ENCODE measurements at places on chromosomes 12 and 14.

DNA sequence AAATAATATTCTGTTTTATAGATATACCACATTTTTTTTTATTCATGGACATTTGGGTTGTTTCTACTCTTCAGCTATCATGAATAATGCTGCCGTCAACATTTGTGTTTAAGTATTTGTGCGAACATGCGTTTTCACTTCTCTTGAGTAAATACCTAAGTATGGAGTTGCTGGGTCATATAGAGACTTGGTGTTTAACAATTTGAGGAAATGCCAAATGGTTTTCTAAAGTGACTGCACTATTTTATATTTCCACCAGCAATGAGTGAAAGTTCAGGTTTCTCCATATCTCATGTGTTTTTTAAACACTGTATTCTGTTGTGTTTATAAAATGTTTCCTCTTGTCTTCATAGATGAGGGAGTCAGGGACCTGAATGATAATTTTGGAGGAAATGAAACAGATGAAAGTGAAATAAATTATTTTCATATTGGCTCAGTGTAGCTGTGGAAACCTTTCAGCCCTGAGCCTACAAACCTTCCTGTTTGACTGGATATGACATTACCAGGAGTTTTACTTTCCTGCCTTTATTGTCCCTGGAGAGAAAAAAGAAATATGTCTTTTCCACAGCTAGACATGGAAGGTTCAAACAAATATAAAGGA lies 26.3 kb downstream of the DAAM1 start:
- no peak overlapping the region for H3K4me3 ChIP-seq
- H3K36me3 ChIP-seq: no peaks in the 10 kb centered on the region
- H3K27ac ChIP-seq: no peak overlapping the region

GRCh38 chr12:124466216-124467128 lies 100.9 kb downstream of the NCOR2 start:
- peak; percentile 88 for DNase-seq
- peaks cover 54% of the 10 kb centered on the region for H3K36me3 ChIP-seq
- H3K4me1 ChIP-seq: peaks cover 42% of the 10 kb centered on the region

DNA sequence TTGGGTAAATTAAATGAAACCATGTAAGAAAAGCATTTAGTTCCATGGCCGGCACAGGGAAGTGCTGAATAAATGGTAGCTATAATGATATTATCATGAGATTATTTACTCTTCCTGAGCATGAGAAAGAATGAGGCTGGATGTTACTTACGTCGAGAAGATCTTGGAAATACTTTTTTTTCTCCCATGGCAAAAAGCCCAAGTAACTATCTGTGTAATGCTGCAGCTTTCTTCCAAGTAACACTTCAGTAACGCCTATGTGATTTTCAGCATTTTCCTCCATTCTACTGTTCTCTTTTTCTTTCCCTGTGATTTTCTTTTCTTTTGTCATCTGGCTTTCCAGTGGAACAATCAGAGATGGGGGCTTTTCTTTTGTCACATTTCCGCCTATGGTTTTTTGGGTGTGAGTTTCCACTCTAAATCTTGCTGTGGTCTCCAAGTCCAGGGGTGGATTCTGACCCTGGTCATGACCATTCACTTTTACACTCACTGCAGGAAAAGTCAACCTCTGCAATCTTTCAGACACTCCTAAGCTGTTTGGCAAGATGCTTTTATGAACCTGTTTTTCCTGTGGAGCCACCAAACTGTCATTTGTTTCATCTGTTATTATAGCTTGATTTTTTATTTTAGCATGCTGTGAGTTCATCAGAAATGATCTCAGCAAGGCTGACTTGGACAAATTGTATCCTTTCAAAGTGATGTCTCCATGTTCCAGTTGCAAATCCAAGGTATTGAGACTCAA lies 25.0 kb upstream of the SYCP3 start:
- no peak for DNase-seq
- no peak overlapping the region for H3K27ac ChIP-seq
- H3K4me3 ChIP-seq: no peak overlapping the region
- H3K27me3 ChIP-seq: no peaks in the 10 kb centered on the region

GRCh38 chr14:21264025-21264801 lies 5.0 kb downstream of the HNRNPC start:
- H3K4me1 ChIP-seq: peaks cover 72% of the 10 kb centered on the region
- peaks cover 91% of the 10 kb centered on the region for H3K36me3 ChIP-seq
- peak overlapping the region; percentile 100 for H3K4me3 ChIP-seq
- no peaks in the 10 kb centered on the region for H3K27me3 ChIP-seq
- peak overlapping the region; percentile 100 for H3K27ac ChIP-seq

DNA sequence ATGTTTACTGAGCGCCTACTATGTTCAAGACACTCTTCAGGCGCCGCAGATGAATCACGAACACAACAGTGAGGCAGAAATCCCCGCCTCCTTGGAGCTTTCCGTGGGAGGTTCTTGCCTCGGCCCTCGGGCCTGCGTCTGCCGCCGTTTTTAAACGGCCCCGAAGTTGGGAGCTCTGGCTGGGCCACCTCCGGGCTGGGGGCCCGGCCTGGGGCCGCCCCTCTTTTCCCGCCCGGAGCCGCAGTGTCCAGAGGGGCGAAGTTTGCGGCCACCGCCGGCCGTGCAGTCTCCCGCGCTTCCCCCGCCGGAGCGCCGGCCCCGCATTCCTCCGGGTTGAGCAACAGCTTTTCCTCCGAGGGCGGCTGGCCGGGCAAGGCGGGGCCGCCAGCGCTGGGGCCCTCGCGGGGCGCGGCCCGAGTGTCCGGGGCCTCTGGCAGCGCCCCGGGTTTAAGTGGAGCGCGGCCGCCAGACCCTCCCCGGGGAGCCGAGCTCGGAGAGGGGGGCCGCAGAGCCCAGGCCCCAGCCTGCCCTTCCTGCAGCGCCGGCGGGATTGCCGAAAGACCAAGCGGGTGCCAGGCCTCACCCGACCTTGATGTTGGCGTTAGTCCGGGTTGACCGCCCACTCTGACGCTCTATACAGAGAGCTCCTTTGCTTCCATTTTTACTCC lies 18.7 kb upstream of the CTDSP2 start:
- H3K4me1 ChIP-seq: peaks cover 8% of the 10 kb centered on the region
- H3K27ac ChIP-seq: peak overlapping the region; percentile 57
- no peaks in the 10 kb centered on the region for H3K36me3 ChIP-seq

DNA sequence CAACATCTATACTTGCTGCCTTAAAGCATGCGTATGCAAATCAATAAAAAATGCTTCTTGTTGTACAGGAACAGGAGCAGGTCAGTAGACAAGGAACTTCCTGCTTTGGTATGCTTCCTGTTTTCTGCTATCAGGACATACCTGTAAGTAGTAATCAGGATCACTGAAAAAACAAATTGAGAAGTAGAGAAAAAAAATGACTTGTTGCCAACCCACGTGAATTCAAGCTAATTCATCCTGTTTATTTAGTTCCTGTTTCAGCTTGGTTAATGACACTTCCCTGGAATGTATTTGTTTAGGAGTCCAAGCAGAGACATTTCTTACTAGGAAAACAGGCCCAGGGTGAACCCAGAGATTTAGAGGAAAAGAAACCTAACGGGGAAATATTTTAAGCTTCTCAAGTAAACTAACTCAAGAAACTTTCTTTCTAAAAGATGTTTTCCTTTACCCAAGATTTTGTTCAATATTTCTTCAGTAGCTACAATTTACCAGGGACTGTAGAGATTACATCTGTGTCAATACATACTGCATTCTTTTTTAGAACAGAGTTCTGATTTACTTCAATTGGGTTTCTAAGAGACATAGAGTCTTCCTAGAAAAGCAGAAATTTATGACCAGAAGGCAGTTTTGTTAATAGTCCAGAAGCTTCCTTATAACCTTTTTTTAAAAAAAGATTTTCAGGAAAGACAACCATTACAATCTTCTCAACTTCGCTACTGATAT lies 124.2 kb downstream of the PAWR start:
- peaks cover 2% of the 10 kb centered on the region for H3K4me1 ChIP-seq
- no peak overlapping the region for H3K4me3 ChIP-seq
- no peaks in the 10 kb centered on the region for H3K27me3 ChIP-seq
- no peak overlapping the region for H3K27ac ChIP-seq

- H3K36me3 ChIP-seq: no peaks in the 10 kb centered on the region
- H3K27ac ChIP-seq: no peak overlapping the region
- no peaks in the 10 kb centered on the region for H3K27me3 ChIP-seq
- H3K4me3 ChIP-seq: no peak overlapping the region
Measured at GRCh38 chr14:77241955-77242354, 29.1 kb downstream of the NGB start.

DNA sequence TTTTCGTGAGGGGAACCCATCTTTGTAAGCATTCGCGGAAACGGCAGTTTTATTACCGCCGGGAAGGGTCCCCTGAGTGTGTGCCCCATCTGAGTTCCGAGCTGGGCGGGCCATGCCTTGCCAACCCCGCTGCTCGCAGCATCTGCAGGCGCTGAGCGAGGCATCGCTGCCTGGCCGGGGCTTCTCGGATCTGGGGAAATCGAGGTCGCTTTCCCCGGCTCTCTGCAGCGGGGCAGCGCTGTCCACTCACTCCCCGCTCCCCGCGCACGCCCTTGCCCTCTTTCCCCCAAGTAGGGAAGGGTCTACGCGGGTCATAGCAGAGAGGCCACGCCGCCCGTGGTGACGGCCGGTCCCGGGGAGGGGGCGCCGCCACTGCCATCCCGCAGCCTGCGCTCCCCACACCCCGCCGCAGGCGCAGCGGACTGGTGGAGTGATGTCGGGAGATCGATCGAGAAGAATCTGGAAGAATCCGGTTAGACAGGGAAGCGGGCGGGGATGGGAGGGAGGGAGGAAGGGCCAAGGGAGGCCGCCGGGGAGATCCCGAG lies 507 bp upstream of the FKBP4 start:
- no peaks in the 10 kb centered on the region for H3K27me3 ChIP-seq
- H3K27ac ChIP-seq: no peak overlapping the region
- H3K4me1 ChIP-seq: peaks cover 22% of the 10 kb centered on the region
- peaks cover 33% of the 10 kb centered on the region for H3K36me3 ChIP-seq
- DNase-seq: no peak
- peak overlapping the region; percentile 75 for H3K4me3 ChIP-seq

GRCh38 chr12:120365675-120366340 lies 3.2 kb downstream of the MSI1 start:
- H3K4me3 ChIP-seq: no peak overlapping the region
- peaks cover 20% of the 10 kb centered on the region for H3K4me1 ChIP-seq
- no peak for DNase-seq
- peaks cover 74% of the 10 kb centered on the region for H3K27me3 ChIP-seq

GRCh38 chr14:72480464-72481243 lies 413.2 kb downstream of the DPF3 start:
- no peak overlapping the region for H3K27ac ChIP-seq
- H3K27me3 ChIP-seq: peaks cover 17% of the 10 kb centered on the region

- H3K4me3 ChIP-seq: peak overlapping the region; percentile 78
- peak overlapping the region; percentile 91 for H3K27ac ChIP-seq
- no peaks in the 10 kb centered on the region for H3K27me3 ChIP-seq
- H3K36me3 ChIP-seq: peaks cover 9% of the 10 kb centered on the region
Measured at GRCh38 chr14:39268393-39268792, 34.7 kb downstream of the MIA2 start.

- peak within 1 kb of the TSS; percentile 98 for H3K27ac ChIP-seq
- peak within 1 kb of the TSS; percentile 87 for H3K4me3 ChIP-seq
- H3K4me1 ChIP-seq: peaks cover 74% of the 10 kb centered on the region
- H3K27me3 ChIP-seq: no peaks in the 10 kb centered on the region
Measured at GRCh38 chr14:95516554-95517181, at the start of gene SYNE3. Gene SYNE3 (minus strand): TSS chr14:95516650. CDS start chr14:95475821, 40,829 bp downstream.

GRCh38 chr12:84198294-84198946 lies 714.2 kb downstream of the SLC6A15 start:
- H3K4me1 ChIP-seq: no peaks in the 10 kb centered on the region
- no peak for DNase-seq
- no peak overlapping the region for H3K4me3 ChIP-seq
- no peaks in the 10 kb centered on the region for H3K36me3 ChIP-seq
- no peak overlapping the region for H3K27ac ChIP-seq

- no peaks in the 10 kb centered on the region for H3K4me1 ChIP-seq
- H3K27me3 ChIP-seq: no peaks in the 10 kb centered on the region
- H3K4me3 ChIP-seq: no peak overlapping the region
- no peak overlapping the region for H3K27ac ChIP-seq
- no peak for DNase-seq
Measured at GRCh38 chr14:90553298-90553920, 156.6 kb downstream of the CALM1 start.

DNA sequence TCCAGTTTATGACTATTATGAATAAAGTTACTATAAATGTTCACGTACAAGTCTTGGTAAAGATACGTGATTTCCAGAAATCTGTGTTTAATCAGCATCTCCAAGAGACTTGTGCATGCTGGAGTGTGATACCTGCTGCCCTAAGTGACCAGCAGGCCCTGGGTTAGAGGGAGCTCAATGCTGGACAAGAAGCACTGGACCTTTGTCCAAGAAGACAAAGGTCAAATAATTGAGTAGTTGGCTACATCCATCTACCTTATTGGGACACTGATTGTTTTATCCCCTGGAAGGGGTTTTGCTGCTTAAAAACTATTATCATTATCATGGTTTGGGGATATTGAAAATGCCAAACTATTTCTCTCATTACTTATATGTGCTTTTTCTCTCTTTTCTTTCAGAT lies 37.0 kb upstream of the CHST11 start:
- peaks cover 19% of the 10 kb centered on the region for H3K4me1 ChIP-seq
- peaks cover 3% of the 10 kb centered on the region for H3K36me3 ChIP-seq
- H3K4me3 ChIP-seq: no peak overlapping the region
- DNase-seq: no peak
- H3K27me3 ChIP-seq: no peaks in the 10 kb centered on the region
- H3K27ac ChIP-seq: no peak overlapping the region

GRCh38 chr14:48616931-48617330 lies 941.5 kb upstream of the MDGA2 start:
- H3K36me3 ChIP-seq: no peaks in the 10 kb centered on the region
- H3K27me3 ChIP-seq: no peaks in the 10 kb centered on the region
- H3K4me3 ChIP-seq: no peak overlapping the region
- H3K4me1 ChIP-seq: no peaks in the 10 kb centered on the region
- DNase-seq: no peak

DNA sequence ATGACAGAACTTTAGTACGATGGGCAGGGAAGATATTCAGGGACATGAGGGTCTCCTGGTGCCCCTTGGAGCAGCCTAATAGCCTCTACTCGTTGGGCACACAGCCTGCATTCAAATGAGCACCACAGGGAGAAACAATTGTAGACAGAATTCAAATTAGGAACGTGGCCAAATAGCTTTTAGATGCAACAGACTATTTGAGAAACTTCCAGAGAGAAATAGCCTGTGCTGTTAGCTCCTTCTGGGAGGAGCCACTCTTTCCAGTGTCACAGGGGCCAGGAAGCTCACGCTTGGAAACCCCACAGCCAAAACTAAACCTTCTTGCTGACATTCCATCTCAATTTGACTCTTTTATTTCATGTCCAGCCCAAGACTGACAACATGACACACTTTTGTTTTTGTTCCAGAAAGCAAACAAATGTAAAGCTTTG lies 114.5 kb downstream of the RPAP3 start:
- DNase-seq: no peak
- no peak overlapping the region for H3K27ac ChIP-seq
- no peaks in the 10 kb centered on the region for H3K36me3 ChIP-seq
- H3K4me3 ChIP-seq: no peak overlapping the region
- H3K4me1 ChIP-seq: peaks cover 7% of the 10 kb centered on the region
- no peaks in the 10 kb centered on the region for H3K27me3 ChIP-seq

GRCh38 chr14:61927060-61927459 lies 164.8 kb downstream of the SNAPC1 start:
- DNase-seq: no peak
- H3K4me1 ChIP-seq: no peaks in the 10 kb centered on the region
- no peak overlapping the region for H3K27ac ChIP-seq
- no peaks in the 10 kb centered on the region for H3K36me3 ChIP-seq
- peaks cover 16% of the 10 kb centered on the region for H3K27me3 ChIP-seq

Measured in activated naive CD8-positive, alpha-beta T cell treated with anti-CD3 and anti-CD28 coated beads, Interleukin-2, amount 50 U/mL, for 24 hours (primary cell).